Smooth muscle cell of bladder (primary cell): ENCODE measurements at places on chromosomes 7 and 10. TPM values are rescaled to one million over a fixed set of nuclear protein-coding genes. Genes with fewer than 3 reads are reported as not detected.

NODAL gene
- not detected in 2 replicates for total RNA-seq

ACSM6 gene
- total RNA-seq = not detected in 2 replicates

PRXL2A gene
- total RNA-seq = 3.6 and 4.9 TPM in 2 replicates

ATRNL1 gene
- under 0.01 and 0.18 TPM in 2 replicates for total RNA-seq

CTAGE8 gene
- total RNA-seq = 0.28 TPM in 1 of 2 replicates, not detected in the other

RADIL gene
- total RNA-seq = 0.46 and 0.57 TPM in 2 replicates

UTF1 gene
- not detected in 2 replicates for total RNA-seq

OPALIN gene
- total RNA-seq = not detected in 2 replicates

AKR1C4 gene
- total RNA-seq = not detected in 2 replicates

DYDC2 gene
- not detected in 2 replicates for total RNA-seq

CYP2C19 gene
- total RNA-seq = not detected in 2 replicates

SPRN gene
- total RNA-seq = 0.43 and 0.46 TPM in 2 replicates

C10orf53 gene
- not detected in 2 replicates for total RNA-seq

CFAP46 gene
- 0.37 and 1.1 TPM in 2 replicates for total RNA-seq

LEP gene
- total RNA-seq = 0.09 TPM in 1 of 2 replicates, not detected in the other

ATG9B gene
- 0.37 TPM in 1 of 2 replicates, not detected in the other for total RNA-seq

CUL2 gene
- total RNA-seq = 22.3 and 30.6 TPM in 2 replicates

RBM48 gene
- total RNA-seq = 6.5 and 8.2 TPM in 2 replicates

FAM25C gene
- not detected in 2 replicates for total RNA-seq

GIMAP4 gene
- 0.28 TPM in 1 of 2 replicates, not detected in the other for total RNA-seq

DENND10 gene
- total RNA-seq = 102 and 106 TPM in 2 replicates

GATAD1 gene
- 20.3 and 24.5 TPM in 2 replicates for total RNA-seq

TPST1 gene
- 210 and 329 TPM in 2 replicates for total RNA-seq

NEUROG3 gene
- total RNA-seq = not detected in 2 replicates

MBLAC1 gene
- 2.4 and 2.5 TPM in 2 replicates for total RNA-seq

LZTS2 gene
- 43.4 and 87.9 TPM in 2 replicates for total RNA-seq

CEP55 gene
- total RNA-seq = 3.8 TPM in 2 replicates

MRPS17 gene
- 14.6 and 15.4 TPM in 2 replicates for total RNA-seq

ELAPOR2 gene
- 3.1 and 4.1 TPM in 2 replicates for total RNA-seq

GPC2 gene
- total RNA-seq = 0.85 and 1.1 TPM in 2 replicates

ZNF107 gene
- 0.92 and 1.3 TPM in 2 replicates for total RNA-seq

TRRAP gene
- 10.4 and 14.5 TPM in 2 replicates for total RNA-seq

TFR2 gene
- total RNA-seq = 0.14 and 0.37 TPM in 2 replicates

ZNF722 gene
- not detected in 2 replicates for total RNA-seq

AMPH gene
- total RNA-seq = 3.4 and 4.0 TPM in 2 replicates

CDC123 gene
- total RNA-seq = 130 and 165 TPM in 2 replicates

CH25H gene
- total RNA-seq = 0.55 and 0.57 TPM in 2 replicates

AKR1D1 gene
- not detected in 2 replicates for total RNA-seq

VWDE gene
- 0.09 TPM in 1 of 2 replicates, not detected in the other for total RNA-seq

PDZD7 gene
- total RNA-seq = 0.28 and 1.1 TPM in 2 replicates

HDAC9 gene
- 2.6 and 5.5 TPM in 2 replicates for total RNA-seq

LIPK gene
- total RNA-seq = not detected in 2 replicates

ASZ1 gene
- not detected in 2 replicates for total RNA-seq

SUV39H2 gene
- 5.8 and 10.4 TPM in 2 replicates for total RNA-seq

WIPF3 gene
- under 0.01 TPM in 1 of 2 replicates, not detected in the other for total RNA-seq

SNX10 gene
- 0.37 and 0.85 TPM in 2 replicates for total RNA-seq

RSU1 gene
- total RNA-seq = 27.3 and 35.3 TPM in 2 replicates

BLVRA gene
- 39.0 and 47.0 TPM in 2 replicates for total RNA-seq

SLC26A3 gene
- total RNA-seq = not detected in 2 replicates

CFTR gene
- 0.14 and 0.55 TPM in 2 replicates for total RNA-seq
